ENCODE measurements at places on chromosomes 12 and 14.

- DNase-seq = no peak
Observed at GRCh38 chr12:23066095-23066494, 441.1 kb downstream of the ETNK1 start.

- no peak for DNase-seq
Observed at GRCh38 chr14:102579696-102580549, 12.5 kb upstream of the RCOR1 start.

DNA sequence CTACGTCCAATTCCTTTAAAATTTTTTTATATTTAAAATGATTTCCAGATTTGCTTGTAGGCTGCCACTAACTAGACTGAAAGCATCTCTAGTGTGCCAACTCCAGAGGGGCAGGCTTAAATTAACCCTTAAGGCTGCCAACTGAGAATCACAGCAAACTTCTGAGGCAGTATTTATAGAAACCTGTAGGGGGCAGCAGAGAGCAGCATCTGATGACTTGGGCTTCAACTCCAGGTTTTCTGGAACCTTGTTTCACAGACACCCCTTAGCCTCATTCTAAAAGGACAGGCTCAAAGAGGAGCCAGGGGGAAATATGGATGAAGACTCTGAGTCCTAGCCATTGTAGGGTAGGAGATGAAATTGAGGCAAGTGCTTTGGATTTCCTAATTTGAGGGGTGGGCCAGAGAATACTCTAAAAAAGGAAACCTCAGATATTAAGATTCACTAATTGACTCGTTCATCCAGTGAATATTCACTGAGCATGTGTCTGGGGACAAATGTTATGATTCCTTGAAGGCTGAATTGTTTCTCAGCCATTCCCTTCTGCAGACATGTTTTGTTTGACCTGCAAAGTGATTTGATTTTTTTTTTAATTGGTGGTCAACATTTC, 63.3 kb upstream of the HSPB8 start:
- peak; percentile 73 for DNase-seq

GRCh38 chr12:2893007-2893406, 2.3 kb downstream of the TULP3 start:
- no peak for DNase-seq

DNA sequence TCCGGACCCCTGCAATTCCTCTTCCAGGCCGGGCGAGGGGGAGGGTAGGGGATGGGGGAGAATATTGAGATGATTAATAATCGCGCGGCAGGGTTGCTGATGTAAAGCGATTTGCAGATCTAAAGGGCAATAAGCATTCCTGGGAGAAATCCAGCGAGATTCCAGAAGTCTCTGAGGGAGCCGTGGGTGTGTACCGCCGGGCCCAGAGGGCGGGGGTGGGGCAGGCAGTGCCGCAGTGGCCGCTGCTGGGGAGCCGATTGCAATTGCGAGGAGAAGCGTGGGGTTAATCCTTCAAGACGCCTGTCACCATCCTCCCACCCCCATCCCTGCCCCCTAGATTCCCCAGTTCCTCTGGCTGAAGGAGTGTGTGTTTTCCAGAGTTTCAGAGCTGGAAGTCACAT, 16.4 kb downstream of the FOS start:
- no peak for DNase-seq

- no peak for DNase-seq
Observed at GRCh38 chr12:120455302-120455701, 9.1 kb downstream of the GATC start.

- no peak for DNase-seq
Observed at GRCh38 chr12:68809190-68810026, 1.4 kb downstream of the MDM2 start.

GRCh38 chr12:62323386-62323785, 63.2 kb downstream of the USP15 start:
- DNase-seq = no peak

Measured in NCI-H2029 treated with DMSO at 0.1 percent for 48 hours (cell line).